ENCODE measurements at places on chromosomes 7 and 10.

- no peak for DNase-seq
Measured at GRCh38 chr10:60187691-60188090, 202.0 kb downstream of the ANK3 start.

DNA sequence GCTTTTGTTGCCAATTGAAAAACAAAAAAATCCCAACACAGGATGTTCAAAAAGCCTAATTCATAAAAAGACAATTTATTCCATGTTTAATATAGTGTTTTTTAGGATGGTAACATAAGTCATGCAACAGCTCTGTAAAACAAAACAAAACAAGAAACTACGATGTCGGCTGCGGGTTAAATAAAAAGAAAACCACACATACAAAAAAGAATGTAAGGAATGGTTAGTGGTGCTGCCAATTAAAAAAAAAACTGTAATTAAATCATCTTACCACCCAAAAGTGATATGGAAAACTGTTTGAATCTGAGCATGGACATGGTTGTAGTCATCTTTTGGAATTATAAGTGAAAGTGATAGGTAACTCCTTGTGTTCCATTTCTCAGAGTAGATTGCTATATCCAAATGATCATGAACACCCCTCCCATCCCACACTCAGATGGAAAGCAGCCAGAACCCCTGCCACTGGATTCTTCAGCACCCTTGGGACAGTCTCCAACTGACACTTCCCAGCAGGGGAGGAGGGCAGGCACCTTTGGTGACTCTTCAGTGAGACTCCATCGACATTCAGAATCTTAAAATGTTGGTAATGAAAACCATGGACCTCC is 14.3 kb upstream of the DAGLB start:
- no peak for DNase-seq

- DNase-seq: no peak
Measured at GRCh38 chr7:22872096-22872807, 49.6 kb upstream of the TOMM7 start.

DNA sequence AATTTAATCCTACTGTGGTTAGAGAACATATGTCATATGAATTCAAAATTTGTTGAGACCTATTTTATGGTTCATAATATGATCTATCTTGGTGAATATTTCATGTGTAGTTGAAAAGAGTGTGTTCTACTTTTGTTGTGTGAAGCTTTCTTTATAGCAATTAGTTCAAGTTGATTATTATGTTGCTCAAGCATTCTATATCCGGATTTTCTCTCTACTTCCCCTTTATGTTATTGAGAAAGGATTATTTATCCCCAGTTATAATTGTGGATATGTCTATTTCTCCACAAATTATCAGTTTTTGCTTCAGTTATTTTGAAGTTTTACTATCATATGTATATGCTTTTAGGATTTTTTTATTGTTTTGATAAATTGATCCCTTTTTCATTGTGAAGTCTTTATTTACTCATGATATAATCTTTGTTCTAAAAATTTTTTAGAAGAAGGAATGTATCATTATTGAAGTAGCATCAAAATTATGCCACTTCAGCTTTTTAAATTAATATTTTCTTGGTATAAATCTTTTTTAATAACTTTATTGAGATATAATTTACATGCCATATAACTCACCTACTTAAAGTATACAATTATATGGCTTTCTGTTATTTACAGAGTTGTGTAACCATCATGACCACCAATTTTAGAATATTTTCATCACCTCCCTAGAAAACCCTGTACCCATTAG is 12.0 kb upstream of the MEST start:
- no peak for DNase-seq

- no peak for DNase-seq
Measured at GRCh38 chr10:51052163-51052562, 22.1 kb upstream of the PRKG1 start.

DNA sequence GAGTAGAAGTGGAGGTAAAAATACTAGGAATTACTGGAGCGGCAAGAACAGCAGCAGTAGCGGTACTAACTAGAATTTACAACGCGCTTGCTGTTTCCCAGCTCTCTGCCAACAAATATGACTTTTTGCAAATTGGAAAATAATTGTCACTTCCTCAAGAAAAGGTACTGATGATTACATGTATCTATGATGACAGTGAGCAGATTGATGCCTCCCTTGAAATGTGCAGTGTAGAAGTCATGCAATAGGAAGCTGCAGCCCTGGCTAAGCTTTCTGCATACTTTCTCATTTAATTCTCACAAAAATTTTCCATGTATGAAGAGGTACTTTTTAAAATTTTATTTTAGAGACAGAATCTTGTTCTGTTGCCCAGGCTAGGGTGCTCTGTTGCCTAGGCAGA is 49.9 kb downstream of the ANK3 start:
- no peak for DNase-seq

GRCh38 chr7:30937416-30937815 is 25.8 kb downstream of the AQP1 start:
- no peak for DNase-seq

- no peak for DNase-seq
Measured at GRCh38 chr7:20964281-20964918, 177.7 kb upstream of the SP8 start.

- DNase-seq: no peak
Measured at GRCh38 chr10:114030140-114030539, 13.5 kb upstream of the ADRB1 start.

GRCh38 chr7:20790375-20790774 is 3.7 kb upstream of the SP8 start:
- DNase-seq: no peak

DNA sequence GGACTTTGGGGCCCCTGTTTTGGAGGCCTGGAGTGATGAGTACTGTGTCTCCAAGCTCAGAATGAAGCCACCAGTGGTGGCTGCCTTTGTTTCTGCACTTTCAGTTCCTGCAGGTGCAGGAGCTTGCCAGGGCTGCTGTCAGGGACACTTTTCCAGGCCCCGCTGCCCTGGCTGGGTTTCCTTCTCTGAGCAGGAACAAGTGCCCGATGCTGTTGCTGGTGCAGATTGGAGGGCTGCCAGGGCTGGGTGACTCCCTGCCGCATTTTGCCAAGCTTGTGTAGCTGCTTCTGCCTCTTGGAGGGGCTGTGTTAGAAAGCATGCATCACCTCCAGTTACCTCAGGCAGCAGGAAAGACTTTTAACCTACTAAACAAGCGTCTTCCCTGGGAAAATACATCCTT is 211.1 kb downstream of the MGMT start:
- DNase-seq: no peak

DNA sequence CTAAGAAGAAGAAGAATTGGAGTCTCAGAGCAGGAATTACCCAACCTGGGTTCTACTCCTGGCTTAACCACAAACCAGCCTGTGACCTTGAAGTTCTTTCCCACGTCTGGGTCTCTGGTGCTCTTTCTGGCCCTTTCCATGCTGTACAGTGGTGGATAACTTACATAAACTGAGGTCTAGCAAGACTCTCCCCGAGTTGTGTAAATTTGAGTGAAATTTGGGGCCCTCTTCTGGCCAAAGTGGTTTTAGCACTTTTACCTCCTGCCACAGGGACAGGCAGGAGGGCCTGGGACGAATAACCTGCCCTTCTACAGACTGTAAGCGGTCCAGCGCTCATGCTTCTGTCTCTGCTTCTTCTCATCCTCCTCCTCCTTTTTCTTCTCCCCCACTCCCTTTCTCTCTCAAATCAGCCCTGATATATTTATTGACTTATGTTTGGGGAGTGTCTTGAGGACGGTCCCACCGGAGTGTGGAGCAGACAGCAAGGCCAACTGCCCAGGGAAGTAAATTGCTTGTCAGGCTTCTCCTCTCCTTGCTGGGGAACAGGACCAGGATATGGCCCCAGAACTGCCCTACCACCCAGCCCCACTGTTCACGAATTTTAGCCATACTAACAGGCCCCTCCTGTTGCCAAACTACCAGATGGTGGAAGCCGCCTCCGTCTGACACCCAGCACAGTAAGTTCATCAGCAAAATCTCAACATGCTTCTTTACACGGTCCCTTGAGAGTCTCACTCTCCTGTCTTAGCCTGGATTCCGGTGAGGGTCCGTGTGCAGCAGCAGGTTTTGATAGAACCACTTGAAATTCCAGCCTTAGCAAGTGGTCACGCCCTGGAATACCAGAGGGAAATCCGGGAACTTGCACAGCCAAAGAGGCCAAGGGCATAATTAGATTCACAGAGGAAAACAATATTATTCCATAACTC is 4.0 kb upstream of the SH3PXD2A start:
- DNase-seq: peak; percentile 61

GRCh38 chr7:2360796-2361195 is 6.2 kb downstream of the EIF3B start:
- no peak for DNase-seq

DNA sequence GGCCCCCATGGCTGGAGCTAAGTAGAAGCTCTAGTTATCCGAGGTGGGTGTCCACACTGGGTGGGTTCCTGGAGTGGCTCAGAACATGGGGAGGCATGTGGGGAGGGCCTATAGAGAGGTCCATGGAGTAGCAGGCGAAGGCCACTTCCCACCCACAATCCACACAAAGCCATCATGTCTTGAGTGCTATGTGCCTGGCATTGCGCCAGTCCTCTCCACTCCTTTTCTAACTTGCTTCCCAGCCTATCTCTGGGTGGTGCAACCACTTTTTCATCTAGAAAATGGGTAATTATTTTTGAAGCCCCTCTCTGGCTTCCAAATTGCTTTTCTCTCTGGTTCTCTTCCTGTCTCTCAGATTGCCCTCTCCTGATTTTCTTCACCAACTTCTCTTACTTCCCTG is 263.6 kb downstream of the PHTF2 start:
- DNase-seq: no peak

GRCh38 chr7:140610204-140611165 is 30.1 kb downstream of the DENND2A start:
- DNase-seq: no peak

- no peak for DNase-seq
Measured at GRCh38 chr7:5423306-5423975, at the start of gene TNRC18. TNRC18 (minus strand) TSS chr7:5423834; CDS start chr7:5421246, 2,588 bp downstream.

Measured in KG1 (cell line).